ENCODE measurements at places on chromosomes 11 and 22.

DNA sequence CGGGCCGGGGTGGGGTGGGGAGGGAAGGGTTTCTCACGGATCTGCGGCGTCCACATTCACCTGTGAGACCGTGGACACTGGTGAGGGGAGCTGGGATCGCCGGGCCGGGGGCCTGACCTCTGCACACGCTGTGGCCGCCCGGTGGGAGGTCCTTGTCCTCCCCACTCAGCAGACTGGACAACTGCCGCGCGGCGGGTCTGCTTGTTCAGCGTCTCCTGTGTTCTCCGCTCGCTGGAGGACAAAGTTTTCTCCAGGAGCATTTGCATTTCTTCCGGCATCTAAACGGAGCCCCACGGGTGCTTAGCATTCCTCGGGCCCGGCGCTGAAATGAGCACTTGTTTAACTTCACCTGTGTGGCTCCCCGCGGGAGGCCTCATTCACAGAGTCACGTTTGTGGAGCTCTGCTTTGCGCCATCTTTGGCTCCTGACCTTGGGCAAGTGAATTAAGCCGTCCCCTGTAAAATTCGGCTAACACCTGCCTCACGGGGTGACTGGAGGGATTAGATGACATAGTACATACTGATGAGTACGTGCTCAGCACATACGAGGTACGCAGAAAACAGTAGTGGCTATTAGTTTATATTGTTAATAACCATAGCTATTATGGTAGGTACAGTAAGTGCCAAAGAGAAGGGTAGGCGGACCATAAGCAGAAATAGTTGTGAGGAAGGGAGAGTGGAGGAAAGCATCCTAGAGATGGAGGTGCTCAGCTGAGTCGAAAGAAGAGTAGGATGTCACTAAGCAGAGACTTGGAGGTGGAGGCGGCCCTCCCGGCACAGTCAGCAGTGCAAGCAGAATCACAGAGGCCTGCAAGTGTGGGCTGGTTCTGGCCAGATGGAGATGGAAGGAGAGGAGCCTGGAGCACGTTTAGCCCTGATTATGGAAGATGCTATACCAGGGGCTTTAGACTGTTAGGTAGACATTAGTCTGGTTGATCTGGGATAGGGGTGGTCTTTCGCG lies 885 bp downstream of the TRMU start:
- DNase-seq = peak; percentile 29

DNA sequence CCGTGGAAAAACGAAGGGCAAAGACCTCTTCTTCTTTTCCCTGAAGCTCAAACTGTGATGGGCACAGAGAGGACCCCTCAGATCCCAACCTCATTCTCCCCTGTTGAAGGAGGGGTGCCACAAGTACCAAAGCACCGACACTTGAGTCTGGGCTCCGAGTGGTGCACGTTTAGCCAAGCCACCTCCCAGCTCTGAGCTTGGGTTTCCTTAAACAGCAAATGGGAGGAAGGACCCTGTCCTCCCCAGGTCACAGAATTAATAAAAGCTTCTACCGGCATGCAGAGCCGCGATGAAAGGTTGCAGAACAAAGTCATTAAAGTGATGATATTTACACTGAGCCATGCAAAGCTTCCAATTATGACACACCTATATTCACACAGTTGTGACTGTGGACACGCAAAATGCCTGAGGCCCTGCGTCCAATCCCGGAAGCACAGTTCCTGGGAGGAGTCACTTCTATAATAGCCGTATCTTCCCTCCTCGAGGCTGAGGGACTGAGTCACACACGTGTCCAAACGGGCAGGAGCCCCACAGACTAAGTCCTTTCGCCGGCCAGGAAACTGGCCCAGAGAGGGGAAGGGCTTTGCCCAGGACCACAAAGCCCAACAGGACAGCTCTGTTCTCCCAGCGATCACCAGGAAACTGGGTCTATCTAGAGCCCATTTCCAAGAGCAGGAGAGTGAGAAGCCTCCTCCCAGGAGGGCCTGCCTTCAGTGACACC lies 922 bp upstream of the CSNK1E start:
- peak; percentile 98 for DNase-seq

DNA sequence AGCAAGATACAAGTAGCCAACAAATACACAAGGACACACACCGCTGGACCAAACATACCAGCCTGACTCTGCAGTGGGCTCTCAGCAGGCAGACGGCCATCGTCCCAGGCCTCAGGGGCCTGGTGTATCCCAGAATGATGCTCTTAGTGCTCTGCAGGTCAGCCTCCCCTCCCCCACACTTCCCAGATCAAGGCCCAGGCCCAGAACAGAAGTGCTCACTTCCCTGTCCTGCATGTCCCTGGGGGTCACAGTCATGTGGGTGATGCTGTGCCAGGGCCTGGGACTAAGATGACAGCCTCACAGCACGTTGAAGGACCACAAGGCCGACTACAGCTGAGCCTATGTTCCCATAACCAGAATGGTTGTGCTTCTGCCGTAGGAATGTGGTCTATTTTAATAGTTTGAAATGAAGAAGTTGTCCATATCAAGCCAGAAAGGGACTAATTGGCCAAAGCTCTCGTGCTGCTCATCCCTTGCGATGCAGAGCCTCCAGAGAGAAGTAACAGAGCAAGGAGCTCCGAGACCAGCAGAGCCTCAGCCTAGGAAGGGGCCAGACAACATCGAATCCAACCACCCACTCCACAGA lies 48.6 kb downstream of the GAB4 start:
- DNase-seq = no peak

GRCh38 chr11:96464700-96465307 lies 75.0 kb downstream of the JRKL start:
- DNase-seq = peak; percentile 54

DNA sequence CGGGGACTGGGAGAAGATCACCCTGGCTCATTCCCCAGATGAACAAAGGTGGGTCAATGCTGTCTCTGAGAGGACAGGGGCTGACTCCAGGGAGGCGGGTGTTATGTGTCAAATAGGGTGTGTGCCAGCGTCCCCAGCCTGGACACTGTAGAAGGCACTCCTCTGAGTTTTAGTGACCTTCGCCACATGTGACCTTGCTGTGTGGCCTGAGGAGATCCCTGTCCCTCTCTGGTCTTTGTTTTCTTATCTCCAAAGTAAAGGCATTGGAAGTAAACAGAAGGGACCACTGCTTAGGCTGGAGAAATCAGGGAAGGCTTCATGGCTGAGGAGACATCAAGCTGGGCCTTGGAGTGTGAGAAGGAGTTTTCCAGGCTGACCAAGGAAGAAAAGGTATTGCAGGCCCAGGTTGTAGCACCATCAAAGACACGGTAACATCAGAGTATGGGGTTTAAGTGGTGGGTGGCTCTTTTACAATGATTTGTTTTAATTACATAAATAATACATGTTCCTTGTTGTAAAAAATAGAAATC lies 74.4 kb downstream of the TP53I11 start:
- no peak for DNase-seq

GRCh38 chr22:40404251-40405177 lies 34.1 kb downstream of the SGSM3 start:
- DNase-seq = no peak

DNA sequence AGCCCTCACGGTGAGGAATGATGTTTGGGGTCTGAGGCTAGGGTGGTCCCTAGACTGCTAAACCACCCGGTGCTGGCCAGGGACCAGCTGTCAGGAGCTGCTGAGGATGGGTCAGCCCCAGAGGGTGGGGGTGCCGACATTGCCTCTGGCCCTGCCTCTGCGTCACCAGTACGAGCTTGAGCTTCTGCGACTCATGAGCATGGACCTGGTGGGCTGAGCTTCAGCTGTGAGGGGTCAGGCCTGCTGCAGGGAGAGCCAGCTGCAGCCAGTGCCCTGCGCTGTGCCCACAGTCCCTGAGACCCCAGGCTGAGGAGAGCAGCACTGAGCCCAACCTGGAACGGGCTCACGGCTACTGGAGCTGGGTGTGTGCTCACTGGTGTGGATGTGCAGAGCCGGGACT lies 7.0 kb downstream of the DERL3 start:
- DNase-seq = no peak

- DNase-seq = no peak
Observed at GRCh38 chr11:34458525-34458924, 19.8 kb downstream of the CAT start.

All from mammary epithelial cell (primary cell).